Mammary microvascular endothelial cell (primary cell): ENCODE measurements at places on chromosomes 4 and X. TPM values are rescaled to one million over a fixed set of nuclear protein-coding genes. Genes with fewer than 3 reads are reported as not detected.

The CT45A5 gene
- total RNA-seq: not detected in 2 replicates

The CT45A2 gene
- not detected in 2 replicates for total RNA-seq

The RS1 gene
- total RNA-seq: not detected in 2 replicates

The SRPK3 gene
- under 0.01 TPM in 1 of 2 replicates, not detected in the other for total RNA-seq

The CLGN gene
- 0.79 and 1.1 TPM in 2 replicates for total RNA-seq

The CENPVL2 gene
- total RNA-seq: not detected in 2 replicates

The PF4V1 gene
- total RNA-seq: not detected in 2 replicates

The HEPH gene
- total RNA-seq: 0.20 and 1.5 TPM in 2 replicates

The GPAT3 gene
- 3.2 and 4.5 TPM in 2 replicates for total RNA-seq

The FMR1NB gene
- not detected in 2 replicates for total RNA-seq

The GC gene
- not detected in 2 replicates for total RNA-seq

The RIPPLY1 gene
- not detected in 2 replicates for total RNA-seq
